ENCODE measurements at places on chromosomes 5 and 9.

- DNase-seq = no peak
These were observed 13.4 kb upstream of the VPS13A start for GRCh38 chr9:77163884-77164283.

- DNase-seq = no peak
These were observed 45.8 kb downstream of the KIAA1958 start for GRCh38 chr9:112532427-112532826.

GRCh38 chr5:140609126-140609525 is 23.8 kb downstream of the CD14 start:
- no peak for DNase-seq

- DNase-seq = no peak
These were observed 5.8 kb downstream of the NOXA1 start for GRCh38 chr9:137428841-137429545.

DNA sequence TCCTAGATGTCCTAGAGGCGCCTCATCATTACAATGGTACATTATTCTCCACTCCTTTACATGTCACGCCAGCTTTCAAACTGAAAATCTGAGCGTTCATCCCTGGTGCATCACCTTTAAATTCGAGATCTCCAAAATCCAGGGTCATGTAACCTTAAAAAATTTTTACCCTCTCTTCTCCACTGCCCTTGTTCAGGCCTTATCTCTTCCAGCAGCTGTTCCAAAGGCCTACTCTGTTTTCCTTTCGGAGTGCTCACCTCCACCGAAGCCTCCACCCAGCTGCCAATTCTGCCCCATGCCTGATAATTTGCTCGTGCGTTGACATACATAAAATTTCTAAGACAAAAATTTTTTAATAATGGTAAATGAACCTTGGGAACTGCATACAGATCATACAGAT is 950 bp upstream of the MSH3 start:
- no peak for DNase-seq

- DNase-seq = no peak
These were observed 28.8 kb downstream of the PDE8B start for GRCh38 chr5:77239126-77239741.

GRCh38 chr5:133696782-133697507 is 84.6 kb upstream of the FSTL4 start:
- no peak for DNase-seq

DNA sequence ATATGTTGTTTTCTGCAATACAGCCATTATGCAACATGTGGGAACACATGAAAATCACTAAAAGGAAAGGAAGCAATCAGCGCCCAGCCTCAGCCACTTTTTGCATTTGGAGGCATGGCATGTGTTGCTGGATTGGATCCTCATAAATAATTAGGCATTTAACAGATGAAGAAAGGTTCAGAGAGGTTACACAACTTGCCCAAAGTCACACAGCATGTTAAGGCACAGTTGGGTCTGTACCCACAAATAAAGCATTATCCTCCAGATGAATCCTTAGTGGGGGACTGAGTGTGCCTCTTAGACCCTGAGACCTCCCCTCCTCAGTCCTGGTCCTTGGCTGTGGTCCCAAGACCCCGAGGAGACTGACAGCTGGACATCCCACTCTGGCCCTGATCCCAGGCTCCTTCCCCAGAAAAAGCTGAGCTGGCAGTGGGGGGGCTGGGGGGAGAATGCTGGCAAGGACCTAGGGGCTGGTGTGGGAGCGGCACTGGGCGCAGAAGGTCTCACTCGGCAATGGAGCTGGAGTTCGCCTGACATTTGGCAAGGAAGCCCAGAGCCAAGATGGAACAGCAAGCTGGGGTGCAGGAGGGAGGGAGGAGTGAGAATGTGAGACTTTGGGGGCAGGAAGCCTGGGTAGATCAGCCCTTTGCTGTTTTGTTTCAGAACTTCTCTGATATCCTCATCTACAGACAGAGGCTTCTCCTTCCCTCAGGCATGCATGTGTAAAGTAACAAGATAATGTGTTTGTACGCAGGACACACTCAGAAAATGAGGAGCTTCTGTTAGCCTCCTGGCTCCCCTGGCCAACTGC is 6.9 kb upstream of the AKNA start:
- DNase-seq = no peak

- no peak for DNase-seq
These were observed 106.5 kb downstream of the PPARGC1B start for GRCh38 chr5:149836451-149837139.

DNA sequence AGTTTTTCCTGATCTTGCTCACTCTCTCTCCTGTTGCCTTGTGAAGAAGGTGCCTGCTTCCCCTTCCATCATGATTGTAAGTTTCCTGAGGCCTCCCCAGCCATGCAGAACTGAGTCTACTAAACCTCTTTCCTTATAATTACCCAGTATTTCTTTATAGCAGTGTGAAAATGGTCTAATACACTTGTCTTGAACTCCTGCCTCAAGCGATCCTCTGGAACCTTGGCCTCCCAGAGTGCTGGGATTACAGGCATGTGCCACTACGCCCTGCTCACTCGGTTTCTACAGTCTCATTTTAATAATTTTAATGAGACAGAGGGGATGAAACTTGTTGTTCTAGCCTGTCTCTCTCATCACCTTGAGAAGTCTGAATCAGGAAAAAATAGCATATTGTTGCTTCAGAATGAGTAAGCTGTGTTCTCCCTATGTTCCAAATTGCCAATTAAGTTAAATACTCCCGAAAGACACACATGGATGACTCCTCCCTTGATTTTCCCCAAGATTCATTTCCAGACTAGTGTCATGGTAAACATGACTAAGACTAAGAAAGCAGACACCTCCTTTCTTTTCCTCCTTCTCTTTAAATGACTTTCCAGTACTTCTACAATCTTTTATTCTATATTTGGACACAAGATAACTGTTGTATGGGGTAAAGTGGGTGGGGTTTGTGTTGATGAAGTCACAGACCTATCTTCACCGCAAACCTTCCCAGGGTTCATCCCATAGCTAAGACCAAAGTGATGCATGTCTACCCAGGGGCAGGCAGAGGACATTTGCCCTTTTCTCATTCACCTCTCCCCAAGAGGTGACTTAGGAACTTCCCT is 7.8 kb upstream of the DNAJC18 start:
- DNase-seq = no peak

DNA sequence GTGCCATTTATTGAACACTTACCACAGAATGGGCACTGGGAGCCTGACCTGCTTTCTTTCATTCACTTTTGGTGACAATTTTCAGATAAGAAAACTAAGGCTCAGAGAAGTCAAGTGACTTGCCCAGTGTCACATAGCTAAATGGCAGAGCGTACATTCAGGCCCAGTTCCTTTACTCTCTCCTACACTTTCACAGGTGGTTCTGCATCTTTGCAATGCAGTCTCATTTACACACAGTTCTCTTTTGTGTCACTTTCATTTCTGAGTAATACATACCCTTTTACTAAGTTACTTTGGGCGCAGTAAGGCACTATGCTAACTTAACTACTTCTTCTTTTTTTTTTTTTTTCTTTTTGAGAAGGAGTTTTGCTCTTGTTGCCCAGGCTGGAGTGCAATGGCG is 8.3 kb downstream of the NFIL3 start:
- no peak for DNase-seq

All from activated T-cell treated with anti-CD3 and anti-CD28 coated beads for 48 hours (primary cell).